ENCODE measurements at places on chromosomes 1 and 21.

GRCh38 chr1:64480999-64481772 is 11.3 kb downstream of the CACHD1 start:
- no peak for DNase-seq

GRCh38 chr21:25494804-25495203 is 112.5 kb downstream of the MRPL39 start:
- no peak for DNase-seq

DNA sequence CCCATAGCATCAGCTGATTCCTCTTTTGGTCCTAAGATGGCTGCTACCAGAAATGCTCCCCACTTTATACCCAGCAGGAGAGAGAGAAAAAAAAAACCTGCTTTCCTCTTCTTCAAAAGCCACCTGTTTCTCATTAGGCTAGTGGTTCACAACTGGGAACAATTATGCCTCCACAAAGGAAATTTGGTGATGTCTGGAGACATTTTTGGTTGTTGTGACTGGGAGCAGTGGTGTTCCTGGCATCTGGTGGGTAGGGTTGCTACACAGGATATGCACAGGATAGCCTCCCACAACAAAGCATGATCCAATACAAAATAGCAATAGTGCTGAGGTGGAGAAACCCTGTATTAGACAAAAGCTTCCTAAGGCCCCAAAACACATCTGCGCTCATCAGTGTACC is 38.5 kb upstream of the SGIP1 start:
- DNase-seq = no peak

GRCh38 chr1:95236784-95237575 is 3.0 kb downstream of the RWDD3 start:
- DNase-seq = no peak

DNA sequence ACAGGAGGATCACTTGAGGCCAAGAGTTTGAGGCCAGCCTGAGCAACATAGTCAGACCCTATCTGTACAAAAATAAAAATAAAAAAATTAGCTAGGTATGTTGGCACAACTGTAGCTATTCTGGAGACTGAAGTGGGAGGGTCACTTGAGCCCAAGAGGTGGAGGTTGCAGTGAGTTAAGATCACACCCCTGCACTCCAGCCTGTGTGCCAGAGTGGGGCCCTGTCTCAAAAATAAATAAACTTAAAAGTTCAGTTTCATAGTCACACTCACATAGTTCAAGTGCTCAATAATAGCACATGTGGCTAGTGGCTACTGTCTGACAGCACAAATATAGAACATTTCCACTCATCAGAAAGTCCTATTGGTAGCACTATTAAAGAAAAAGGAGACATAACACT is 5.2 kb upstream of the EVI5 start:
- no peak for DNase-seq

DNA sequence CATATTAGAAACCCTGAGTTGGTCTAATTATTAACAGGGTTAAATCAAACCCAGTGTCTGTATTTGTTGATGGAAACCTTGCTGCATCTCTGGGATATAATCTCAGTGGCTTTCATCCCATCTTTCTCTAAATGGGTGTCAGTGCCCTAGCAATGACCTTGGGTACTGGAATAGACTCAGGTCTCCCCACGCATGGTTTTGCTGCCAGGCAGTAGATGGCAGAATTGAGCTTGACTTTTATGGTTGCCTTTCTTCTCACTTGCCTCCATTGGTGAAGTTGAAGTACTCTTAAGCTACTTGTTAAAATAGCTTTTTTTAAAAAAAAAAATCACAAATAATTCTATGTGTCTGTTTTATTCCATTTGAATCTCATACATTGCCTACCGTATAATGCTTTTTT is 81.8 kb upstream of the HMCN1 start:
- no peak for DNase-seq

- DNase-seq = no peak
Observed at GRCh38 chr1:186715887-186716809, 35.9 kb upstream of the PTGS2 start.

- DNase-seq = no peak
Observed at GRCh38 chr21:38467911-38468310, 30.4 kb downstream of the ERG start.

GRCh38 chr1:180994262-180994661 is 28.4 kb downstream of the STX6 start:
- DNase-seq = no peak

- no peak for DNase-seq
Observed at GRCh38 chr1:227357927-227358302, 39.6 kb upstream of the CDC42BPA start.

GRCh38 chr1:62783736-62784508 is at the start of gene ATG4C:
TSS of gene ATG4C (plus strand) at chr1:62784132. CDS start at chr1:62803787, 19,655 bp downstream.
- DNase-seq = peak; percentile 92

GRCh38 chr1:94319319-94320102 is 82.1 kb upstream of the ARHGAP29 start:
- no peak for DNase-seq

GRCh38 chr1:245877976-245878375 is 629.1 kb downstream of the SMYD3 start:
- DNase-seq = no peak

GRCh38 chr1:178500091-178500770 is 3.5 kb upstream of the CLEC20A start:
- DNase-seq = no peak

All from stimulated activated naive CD4-positive, alpha-beta T cell (primary cell).